KG1 (cell line): ENCODE measurements at places on chromosomes 3 and 15.
A peak's percentile ranks its signal among the peaks of the same experiment; 100 is the strongest.

DNA sequence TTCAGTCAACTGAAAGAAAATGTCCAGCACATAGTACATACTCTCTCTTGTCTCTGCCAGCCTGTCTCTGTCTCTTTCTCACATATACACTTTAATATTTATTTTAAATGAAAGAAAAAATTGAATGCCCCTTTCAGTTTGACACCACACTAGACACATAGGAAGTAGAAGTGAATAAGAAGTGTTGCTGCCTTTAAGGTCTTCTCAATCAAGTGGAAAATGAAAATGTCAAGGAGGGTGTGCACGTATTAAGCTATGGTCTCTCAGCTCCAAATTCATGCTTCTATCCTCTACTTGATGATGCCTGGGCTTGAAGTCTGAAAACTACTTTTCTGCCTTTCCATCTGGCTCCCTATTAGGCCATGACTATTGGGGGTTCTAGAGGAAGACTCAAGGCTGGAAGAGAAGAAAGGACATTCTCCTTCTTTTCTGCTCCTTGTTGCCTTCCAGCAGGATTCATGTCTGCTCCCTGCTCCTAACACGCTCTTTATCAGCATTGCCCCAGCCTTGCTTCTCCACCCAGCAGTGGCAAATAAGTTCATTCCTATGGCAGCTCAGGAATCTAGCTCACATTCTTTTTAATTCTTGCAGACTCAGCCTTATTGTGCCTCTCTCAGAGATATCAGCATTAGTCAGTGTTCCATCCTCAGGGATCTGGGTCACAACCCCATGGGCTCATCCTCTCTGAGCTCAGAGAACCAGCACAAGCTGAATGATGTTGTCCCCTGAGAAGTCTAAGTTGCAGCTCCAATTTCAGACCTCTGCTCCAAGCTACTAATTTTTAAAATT lies 609.1 kb upstream of the GRM7 start:
- no peak for DNase-seq

DNA sequence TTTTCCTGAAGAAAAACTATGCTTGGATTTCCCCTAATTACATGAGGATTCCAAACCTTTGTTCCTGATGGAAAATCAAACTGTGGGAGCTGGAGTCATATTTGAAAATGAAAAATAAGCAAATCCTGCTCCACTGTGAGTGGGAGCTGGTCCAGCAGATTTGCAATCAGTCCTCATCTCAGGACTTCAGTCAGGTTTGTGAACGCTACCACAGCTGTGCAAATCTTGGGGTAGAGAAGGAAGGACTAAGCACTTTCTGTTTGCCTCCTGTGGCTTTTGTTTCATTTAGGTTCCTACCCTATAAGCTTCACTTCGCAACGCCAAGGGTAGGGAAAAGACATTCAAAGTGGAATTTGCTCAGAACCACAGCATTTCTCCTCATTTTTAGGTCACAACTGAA lies 238.2 kb downstream of the TUSC7 start:
- no peak for DNase-seq

DNA sequence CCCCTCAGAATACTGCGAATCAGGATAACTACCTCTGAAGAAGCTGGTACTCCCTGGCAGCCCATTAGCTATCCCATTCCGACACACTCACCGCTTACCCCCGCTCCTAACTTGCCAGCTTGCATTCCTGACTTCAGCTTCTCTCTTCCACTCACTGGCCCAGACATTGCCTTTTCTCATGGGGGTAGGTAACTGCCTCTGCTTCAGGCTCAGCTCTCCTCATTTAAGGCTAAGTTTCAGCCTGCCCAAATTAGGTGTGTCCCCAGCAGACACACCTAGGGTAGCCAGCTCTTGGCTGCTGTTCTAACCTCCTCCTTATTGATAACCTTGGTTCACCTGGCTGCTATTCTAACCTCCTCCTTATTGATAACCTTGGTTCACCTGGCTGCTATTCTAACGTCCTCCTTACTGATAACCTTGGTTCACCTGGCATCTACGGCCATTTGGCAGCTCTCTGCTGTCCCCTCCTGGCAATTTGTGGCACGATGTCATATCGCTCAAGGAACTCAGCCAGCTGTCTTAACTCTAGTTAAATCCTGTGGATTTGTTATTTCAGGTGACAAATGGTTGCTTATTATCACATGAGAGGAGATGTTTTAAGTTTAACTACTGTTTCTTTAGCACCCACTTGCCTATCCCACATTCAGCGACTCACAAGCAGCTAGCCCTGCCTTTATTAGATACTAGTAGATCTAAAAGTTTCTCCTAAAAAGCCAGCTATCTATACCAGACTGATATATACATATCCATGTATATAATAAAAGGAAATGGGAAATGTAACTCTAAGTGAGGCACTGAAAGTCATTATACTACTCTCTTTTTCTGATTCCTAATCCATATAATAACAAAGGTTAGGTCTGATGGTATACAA lies 106.5 kb upstream of the ACP3 start:
- DNase-seq, result no peak

DNA sequence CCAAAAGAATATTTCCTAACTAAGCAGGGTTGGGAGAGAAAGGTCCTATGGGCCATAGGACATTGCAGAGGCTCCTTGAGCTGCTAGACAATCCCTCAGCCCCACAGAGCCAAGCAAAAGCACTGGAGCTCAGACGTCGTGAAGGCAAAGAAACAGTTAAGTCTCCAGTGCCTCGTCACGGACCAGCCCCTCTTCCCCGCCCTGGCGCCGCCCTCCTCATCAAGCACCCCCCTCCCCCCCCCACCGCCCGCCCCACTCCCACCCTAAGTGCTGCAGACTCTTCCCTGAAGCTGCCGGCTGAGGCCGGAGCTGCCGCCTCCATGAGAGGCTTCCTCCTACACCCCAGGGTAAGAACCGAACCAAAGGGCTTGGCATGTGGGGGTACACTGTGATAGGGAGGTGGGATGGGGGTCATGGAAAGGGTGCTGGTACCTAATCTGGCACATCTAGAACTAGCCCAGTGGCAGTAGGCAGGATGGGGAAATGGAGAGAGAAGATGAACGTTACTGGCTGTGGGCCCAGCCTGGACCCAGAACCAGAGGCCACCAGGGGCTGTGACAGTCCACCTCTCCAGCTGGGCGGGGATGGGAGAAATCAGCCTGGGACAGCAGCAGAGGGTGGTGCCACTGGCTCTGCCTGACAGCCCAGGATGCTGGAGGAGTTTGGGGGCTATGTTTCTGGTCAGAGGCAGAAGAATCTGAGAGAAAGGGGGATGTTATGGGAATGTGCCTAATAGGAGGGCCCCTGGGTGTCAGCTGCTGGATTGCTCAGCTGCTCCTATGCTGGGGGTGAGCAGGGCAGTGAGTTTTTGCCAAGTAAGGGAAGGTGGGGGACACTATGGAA lies at the start of gene MAP1A:
MAP1A (plus strand) TSS at position 255 of the 843 bp plus-strand sequence. CDS start 3,866 bp downstream, outside the sequence.
- DNase-seq, result no peak

DNA sequence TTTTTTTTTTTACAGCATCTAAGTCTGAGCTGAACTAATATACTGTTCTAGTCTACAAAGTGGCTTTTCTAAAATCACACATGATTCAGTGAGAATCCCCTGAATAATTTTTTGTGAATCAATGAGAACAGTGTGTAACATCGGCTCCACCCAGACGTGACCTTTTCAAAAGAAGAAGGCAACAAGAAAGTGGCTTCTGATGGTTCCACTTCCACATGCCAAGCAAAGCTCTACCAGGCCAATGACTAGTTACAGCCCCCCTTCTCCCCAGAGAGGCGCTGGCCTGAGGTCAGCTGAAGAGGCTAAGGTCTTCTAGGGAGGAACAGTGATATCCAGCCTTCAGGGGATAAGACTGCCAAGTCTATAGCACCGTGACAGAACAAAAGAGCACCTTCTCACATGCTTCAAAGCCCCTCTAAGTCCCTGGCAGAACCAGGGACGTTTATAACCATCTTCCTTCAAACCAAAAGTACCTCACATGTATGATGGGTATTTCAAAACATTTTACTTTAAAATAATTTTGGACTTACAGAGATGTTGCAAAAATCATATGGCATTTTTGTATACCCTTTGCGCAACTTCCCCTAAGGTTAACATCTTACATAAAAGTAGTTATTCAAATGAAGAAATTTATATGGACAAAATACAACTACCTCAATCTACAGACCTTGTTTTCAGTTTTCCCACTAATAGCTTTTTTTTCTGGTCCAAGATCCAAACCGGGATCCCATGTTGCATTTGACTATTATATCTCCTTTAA lies 177.9 kb downstream of the OSBPL10 start:
- DNase-seq, result no peak

DNA sequence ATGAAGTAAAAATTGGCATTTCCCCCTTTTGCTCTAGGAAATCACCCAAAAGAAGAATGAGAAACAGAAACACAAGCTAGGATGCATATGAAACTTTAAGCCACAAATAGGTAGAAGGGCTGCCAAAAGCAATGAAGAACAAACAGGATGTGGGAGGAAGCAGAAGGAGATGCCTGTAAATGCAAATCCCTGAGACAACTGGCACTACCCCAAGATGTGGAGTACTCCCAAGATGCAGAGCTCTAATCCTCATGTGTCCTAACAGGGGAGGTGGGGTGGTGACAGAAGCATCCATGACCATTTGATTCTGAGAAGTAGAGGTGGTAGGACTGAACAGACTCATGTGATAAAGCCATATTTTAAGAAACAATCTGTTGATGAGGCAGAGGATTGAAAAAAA lies 31.9 kb upstream of the ZNF280D start:
- DNase-seq, result no peak

DNA sequence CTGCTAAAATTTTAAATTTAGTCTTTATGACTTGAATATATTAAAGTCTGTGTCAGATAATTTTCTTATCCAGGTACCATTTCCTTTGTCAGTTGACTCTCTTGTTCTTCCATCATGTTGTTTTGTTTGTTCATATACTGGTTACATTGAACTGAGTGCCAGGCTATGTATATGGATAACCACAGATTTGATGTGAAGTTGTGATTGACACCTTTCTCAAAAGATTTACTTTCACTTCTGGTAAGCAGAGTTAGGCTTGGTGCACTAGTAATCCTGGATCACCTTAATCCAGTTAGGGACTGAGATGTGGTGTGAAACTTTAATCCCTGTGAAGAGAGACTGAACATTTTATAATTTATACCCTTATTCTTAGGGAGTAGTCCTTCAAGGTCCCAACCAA lies 99.4 kb downstream of the ADAM10 start:
- no peak for DNase-seq

DNA sequence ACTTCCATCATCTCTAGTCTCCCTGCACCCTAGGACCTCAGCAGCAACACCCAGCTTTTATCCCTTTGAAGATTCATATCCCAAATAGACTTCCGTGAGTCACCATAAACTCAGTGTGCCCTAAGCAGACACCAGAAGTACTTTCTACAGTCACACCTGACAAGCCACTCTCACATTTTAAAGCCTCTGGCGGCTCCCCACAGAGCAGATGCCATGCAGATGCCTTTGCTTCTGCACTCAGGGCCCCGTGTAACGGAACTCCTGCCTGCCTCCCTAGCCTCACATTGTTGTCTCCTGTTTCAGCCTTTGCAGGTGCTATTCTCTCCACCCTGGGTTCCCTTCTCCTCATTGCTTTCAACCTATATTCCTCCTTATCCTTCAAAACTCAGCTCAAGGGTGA lies 155.5 kb upstream of the SLC24A5 start:
- no peak for DNase-seq

DNA sequence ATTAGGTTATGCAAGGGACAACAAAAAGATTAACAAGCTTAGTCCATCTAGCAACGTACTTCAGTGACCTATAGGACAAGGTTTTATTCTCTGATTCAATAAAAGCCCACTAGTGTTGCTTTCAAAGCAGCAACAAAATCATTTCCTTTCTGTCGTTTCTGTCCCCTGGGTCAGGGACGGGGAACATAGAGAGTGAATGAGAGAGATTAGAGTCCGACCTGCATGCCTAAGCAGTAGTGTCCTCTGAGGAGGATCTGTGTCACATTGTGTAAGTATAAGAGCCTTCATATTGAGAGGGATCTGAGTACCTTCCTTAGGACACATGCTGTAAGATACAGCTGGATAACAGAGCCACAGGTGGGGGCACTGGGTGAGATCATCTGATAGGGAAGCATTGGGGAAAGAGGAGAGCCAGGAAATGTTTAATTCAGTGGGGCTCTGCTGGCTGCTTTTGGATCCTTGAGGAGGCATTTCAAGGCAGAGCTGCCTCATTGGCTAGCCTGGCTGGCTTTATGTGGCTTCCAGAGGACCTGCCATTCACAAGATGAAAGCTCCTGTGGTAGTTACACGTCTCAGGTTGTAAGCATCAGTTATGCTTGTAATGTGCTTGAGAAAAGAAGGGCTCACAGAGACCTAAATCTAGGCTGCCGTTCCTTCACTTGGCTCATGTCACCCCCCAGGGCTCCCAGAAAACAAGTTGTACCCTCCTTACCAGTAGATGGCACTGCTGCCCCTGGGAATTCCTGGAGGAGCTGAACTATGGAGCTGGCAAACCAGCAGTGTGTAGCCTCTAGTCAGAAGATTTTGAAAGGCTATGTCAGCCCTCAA lies 2.7 kb downstream of the TMEM108 start:
- no peak for DNase-seq

- no peak for DNase-seq
Measured at GRCh38 chr3:157175691-157176507, 16.0 kb upstream of the CCNL1 start.

- no peak for DNase-seq
Measured at GRCh38 chr3:89925976-89926375, 818.6 kb downstream of the EPHA3 start.

DNA sequence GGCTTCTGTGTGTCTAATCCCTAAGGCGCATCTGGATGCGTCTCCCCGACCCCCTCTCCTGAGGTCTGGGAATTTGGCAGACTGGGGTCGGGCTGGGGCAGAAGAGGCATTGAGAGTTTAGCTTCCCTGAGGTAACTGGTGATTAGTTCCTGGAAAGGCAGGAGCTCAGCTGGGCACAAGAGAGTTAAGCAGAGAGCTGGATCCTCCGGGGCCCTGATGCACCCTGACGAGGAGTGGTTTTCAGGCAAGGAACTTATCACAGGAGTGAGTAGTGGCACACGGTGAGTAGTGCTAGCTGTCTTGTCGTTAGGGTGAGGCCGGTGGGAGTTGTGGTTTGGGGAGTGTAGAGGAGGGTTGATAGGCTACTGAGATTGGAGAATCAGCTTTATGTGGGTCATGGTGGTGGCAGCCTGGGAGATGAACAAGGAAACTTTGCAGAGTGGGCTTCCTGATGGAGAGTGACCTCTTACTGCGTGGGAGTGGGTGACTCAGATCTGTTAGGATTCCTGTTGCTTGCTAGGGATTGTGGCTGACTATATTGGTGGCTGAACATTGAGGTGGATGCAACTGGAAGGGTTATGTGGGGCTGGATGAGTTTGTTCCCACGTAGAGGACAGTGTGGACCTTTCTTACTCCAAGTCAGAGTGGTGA lies 897 bp downstream of the RAD54L2 start:
- DNase-seq, result peak; percentile 26

DNA sequence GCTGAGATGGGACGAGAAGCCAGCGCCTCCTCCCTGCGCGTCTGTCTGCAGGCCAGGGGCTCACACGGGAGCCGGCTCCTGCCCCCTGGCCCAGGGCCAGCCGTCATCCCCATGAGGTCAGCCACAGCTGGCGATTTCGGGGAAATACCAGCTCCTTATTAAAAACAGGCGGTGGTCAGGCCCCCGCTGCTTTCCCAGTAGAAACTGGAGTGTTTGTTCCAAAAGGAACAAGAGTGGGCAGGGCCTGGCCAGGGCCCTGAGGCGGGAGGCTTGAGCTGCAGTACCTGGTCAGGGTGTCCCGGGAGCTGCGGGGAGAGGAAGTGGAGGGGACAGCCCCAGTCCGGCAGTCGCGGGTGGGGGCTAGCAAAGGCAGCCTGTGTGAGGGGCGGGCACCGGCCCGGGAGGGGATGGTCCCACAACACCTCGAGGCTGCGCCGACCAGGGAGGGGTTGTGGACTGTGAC lies 17.8 kb downstream of the MYL3 start:
- DNase-seq, result no peak
